ENCODE measurements at places on chromosomes 12 and 14.

DNA sequence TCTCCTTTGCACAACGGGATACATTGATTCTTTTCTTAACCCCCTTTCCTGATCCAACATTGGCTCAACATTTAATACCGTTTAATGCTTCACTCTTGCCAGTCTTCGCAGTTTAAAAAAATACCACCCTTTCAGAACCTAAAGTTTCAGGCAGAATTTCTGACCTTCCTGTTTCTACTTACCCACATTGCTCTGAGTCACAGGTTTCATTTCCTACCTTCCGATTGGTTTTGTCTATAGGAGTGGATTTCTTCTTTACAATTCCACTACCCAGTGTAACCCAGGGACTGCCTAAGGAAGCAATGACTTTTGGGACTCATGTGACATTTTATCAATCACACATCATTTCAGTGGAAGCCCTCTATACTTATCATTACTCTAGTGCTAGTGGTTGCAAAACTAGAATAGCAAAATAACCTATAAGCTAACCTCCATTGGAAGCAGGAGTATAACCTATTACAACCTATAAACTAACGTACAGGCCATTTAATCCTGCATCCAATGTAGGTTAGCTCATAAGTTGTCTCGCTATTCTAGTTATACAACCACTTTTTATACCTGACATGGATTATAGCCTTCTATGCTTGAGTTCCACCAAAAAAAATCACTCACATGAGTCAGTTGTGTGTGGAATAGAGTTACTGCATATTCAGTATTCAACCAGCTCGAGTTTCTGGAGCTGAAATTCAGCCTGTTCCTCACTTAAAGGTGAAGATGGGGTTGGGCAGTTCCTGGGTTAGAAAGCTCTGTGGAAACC is 64.9 kb upstream of the KITLG start:
- DNase-seq: no peak

GRCh38 chr12:122726080-122726558 is 4.5 kb downstream of the HCAR1 start:
- DNase-seq: no peak

GRCh38 chr12:103827911-103828391 is 13.1 kb downstream of the NT5DC3 start:
- no peak for DNase-seq

- no peak for DNase-seq
These were observed 369.2 kb downstream of the ZFP36L1 start for GRCh38 chr14:68423686-68424085.

- no peak for DNase-seq
These were observed 942 bp downstream of the SYT1 start for GRCh38 chr12:78865516-78865915.
